Astrocyte (in vitro differentiated cells and primary cell): ENCODE measurements at places on chromosomes 1 and 21.

DNA sequence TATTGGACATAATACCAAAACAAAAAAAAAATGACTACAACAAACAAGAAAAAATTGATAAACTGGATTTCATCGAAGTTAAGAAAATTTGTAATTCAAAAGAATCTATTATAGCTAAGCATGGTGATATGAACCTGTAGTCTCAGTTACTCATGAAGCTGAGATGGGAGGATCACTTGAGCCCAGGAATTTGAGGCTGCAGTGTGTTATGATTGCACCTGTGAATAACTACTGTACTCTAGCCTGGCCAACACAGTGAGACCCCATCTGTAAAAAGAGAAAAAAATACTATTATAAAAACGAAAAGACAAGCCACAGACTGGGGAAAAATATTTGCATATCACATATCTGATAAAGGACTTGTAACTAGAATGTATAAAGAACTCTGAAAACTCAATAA is 24.5 kb upstream of the TRIM62 start:
- H3K4me3 ChIP-seq = no peak overlapping the region
- no peak overlapping the region for H3K27ac ChIP-seq
- no peaks in the 10 kb centered on the region for H3K27me3 ChIP-seq

- H3K36me3 ChIP-seq = no peaks in the 10 kb centered on the region
- no peak overlapping the region for H3K4me3 ChIP-seq
- DNase-seq = peak; percentile 99
- no peaks in the 10 kb centered on the region for H3K27me3 ChIP-seq
- H3K27ac ChIP-seq = peak overlapping the region; percentile 79
- H3K4me1 ChIP-seq = peaks cover 37% of the 10 kb centered on the region
Measured at GRCh38 chr1:100631015-100631551, 88.5 kb upstream of the VCAM1 start.

- no peak overlapping the region for H3K4me3 ChIP-seq
- H3K27ac ChIP-seq = no peak overlapping the region
- peaks cover 5% of the 10 kb centered on the region for H3K36me3 ChIP-seq
- DNase-seq = peak; percentile 34
- H3K4me1 ChIP-seq = no peaks in the 10 kb centered on the region
- peaks cover 8% of the 10 kb centered on the region for H3K27me3 ChIP-seq
Measured at GRCh38 chr1:230696722-230697437, 17.0 kb downstream of the AGT start.

GRCh38 chr1:229380536-229381160 is 37.8 kb upstream of the CCSAP start:
- no peak overlapping the region for H3K27ac ChIP-seq
- no peaks in the 10 kb centered on the region for H3K36me3 ChIP-seq
- H3K4me1 ChIP-seq = no peaks in the 10 kb centered on the region
- no peak for DNase-seq
- H3K4me3 ChIP-seq = no peak overlapping the region

DNA sequence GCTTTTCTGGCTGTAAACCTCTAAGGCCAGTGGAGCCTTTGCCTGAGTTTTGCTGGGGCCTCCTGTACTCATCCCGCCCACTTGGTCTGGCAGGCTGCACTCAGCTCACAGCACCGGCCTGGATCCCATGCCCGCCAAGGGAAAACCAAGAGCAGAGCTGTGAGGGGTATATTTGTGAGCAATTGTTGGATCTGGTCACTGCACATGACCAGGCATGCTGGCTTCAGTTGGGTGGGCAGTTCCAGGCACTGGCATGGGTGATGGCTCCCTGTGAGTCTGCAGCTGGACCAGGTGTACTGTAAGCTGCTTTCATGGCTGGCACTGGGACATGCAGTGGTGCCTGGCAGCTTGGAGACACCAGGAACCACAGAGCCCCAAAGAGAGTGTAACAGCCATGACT is 563.1 kb upstream of the RGS18 start:
- no peaks in the 10 kb centered on the region for H3K36me3 ChIP-seq
- no peaks in the 10 kb centered on the region for H3K4me1 ChIP-seq
- no peak for DNase-seq
- no peak overlapping the region for H3K4me3 ChIP-seq
- H3K27me3 ChIP-seq = no peaks in the 10 kb centered on the region

DNA sequence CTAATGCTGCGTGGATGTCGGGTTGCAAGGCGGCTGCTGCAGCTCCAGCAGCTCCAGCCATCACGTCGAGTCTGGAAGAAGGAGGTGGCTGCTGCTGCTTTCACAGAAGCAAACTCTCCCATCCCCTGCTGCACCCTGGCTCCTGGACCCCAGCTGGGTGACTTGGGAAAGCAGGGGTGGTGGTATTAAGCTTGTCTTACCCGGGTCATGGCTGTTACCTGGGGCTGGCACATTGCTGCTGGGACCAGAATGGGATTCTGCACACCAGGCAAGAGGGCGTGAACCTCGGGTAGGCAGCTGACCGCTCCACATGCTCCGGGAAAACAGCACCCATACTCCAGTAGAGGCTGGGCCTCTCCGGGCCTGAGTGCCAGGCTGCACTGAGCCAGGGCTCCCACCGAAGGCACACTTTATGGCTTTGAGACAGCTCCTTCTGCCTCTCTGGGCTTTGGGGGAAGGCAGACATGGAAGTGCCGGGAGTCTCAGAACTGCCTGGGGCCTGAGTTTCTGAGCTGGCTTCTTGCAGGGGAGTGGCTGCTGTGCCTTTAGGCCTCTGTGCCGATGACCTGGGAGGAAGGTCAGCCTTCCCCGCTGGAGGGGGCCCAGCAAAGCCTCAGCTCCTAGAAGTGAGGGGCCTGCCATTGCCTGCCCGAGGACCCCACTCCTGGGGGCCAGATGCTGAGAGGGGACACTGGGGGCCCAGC is 1.2 kb downstream of the SMIM1 start:
- H3K27me3 ChIP-seq = no peaks in the 10 kb centered on the region
- DNase-seq = no peak
- H3K36me3 ChIP-seq = no peaks in the 10 kb centered on the region
- peaks cover 18% of the 10 kb centered on the region for H3K4me1 ChIP-seq
- H3K27ac ChIP-seq = no peak overlapping the region

DNA sequence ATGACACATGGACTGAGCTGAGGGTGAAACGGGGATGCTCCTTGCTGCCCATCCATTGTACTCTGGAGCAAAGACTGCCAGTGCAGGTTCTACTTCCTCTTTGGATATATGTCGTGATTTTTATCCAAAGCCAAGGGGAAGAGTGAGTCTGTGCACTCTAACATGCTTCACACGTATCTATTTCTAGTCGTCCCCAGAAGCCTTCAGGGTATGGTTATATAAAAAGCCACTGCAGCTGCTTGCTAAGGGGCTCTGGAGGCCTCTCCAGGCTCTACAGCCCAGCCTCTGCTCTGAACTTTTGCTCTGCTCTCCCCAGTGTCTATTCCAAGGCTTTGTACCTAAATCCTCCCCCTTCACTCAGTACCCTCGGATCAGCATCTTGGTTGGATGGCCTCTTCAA is 20.1 kb downstream of the PAFAH2 start:
- no peaks in the 10 kb centered on the region for H3K27me3 ChIP-seq
- H3K4me3 ChIP-seq = no peak overlapping the region
- H3K4me1 ChIP-seq = no peaks in the 10 kb centered on the region
- no peak overlapping the region for H3K27ac ChIP-seq

DNA sequence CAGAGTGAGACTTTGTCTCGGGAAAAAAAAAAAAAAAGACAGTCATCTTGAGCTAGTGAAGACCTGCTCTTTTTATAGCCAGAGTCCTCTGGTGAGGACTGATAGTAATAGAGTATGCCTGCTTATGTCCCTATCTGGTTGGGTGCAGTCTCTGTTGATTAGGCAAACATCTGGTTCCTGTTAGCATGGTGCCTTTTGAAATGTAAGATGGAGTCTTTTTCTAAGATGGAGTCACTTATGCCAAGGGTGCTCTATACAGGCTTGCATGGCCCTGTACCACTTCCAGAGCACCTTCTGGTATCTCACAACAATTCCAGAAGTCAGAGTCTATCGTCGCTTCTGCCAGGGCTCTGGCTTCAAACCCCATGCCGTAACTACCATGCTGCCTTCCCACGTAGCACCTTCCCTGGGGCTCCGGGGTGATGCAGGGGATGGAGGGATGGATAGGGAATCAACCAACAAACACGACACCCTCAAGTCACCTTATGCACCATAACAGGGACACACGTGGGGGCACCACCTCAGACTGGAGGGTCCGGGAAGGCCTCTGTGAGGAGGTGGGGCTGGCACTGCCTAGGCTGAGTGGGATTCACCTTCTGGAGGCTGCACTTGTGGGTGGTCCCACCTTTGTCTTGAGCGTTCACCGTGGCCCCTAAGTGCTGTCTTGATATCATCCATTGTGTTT is 11.6 kb upstream of the PADI6 start:
- no peak overlapping the region for H3K4me3 ChIP-seq
- no peaks in the 10 kb centered on the region for H3K27me3 ChIP-seq
- no peak overlapping the region for H3K27ac ChIP-seq

- H3K27ac ChIP-seq = no peak overlapping the region
- H3K4me1 ChIP-seq = no peaks in the 10 kb centered on the region
- no peaks in the 10 kb centered on the region for H3K27me3 ChIP-seq
- peak; percentile 6 for DNase-seq
- H3K36me3 ChIP-seq = no peaks in the 10 kb centered on the region
Measured at GRCh38 chr1:92168657-92169056, 49.1 kb upstream of the C1orf146 start.

GRCh38 chr21:42550817-42551216 is 37.2 kb downstream of the SLC37A1 start:
- H3K36me3 ChIP-seq = no peaks in the 10 kb centered on the region
- no peaks in the 10 kb centered on the region for H3K27me3 ChIP-seq
- no peak overlapping the region for H3K4me3 ChIP-seq
- H3K27ac ChIP-seq = no peak overlapping the region

- H3K27me3 ChIP-seq = no peaks in the 10 kb centered on the region
- peak overlapping the region; percentile 81 for H3K27ac ChIP-seq
- H3K4me3 ChIP-seq = peak overlapping the region; percentile 61
- peaks cover 16% of the 10 kb centered on the region for H3K4me1 ChIP-seq
Measured at GRCh38 chr1:226702957-226703831, 35.9 kb downstream of the ITPKB start.

DNA sequence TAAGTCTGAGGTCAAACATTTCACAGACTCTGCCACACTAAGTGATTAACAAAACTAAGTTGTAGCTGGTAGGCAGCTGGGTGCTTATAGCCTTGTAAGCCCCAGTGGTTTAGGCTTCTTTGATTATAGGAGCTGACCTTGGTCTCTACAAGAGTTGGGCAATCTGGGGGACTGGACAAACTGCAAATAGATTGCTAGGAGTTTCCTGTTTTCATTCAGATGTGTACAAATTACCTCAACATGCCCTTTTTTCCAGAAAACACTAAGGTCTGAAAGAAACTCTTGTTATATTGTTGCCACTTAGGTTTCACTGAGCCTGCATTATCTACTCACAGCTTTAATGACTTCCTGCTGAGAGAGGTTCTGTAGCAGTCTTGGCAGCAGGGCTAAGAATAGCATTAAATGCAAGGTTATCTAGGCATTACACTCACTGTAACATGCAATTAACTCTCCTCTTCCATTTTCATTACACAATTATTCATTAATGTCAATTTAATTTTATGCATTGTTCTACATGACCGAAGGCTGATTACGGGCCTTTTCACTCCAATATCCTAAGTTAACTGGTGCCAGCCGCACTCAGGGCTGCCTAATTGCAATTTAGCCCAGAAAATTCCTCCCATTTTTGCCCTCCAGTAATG is 314.0 kb downstream of the LMO4 start:
- H3K4me1 ChIP-seq = peaks cover 17% of the 10 kb centered on the region
- no peak for DNase-seq
- no peak overlapping the region for H3K4me3 ChIP-seq
- H3K36me3 ChIP-seq = no peaks in the 10 kb centered on the region

DNA sequence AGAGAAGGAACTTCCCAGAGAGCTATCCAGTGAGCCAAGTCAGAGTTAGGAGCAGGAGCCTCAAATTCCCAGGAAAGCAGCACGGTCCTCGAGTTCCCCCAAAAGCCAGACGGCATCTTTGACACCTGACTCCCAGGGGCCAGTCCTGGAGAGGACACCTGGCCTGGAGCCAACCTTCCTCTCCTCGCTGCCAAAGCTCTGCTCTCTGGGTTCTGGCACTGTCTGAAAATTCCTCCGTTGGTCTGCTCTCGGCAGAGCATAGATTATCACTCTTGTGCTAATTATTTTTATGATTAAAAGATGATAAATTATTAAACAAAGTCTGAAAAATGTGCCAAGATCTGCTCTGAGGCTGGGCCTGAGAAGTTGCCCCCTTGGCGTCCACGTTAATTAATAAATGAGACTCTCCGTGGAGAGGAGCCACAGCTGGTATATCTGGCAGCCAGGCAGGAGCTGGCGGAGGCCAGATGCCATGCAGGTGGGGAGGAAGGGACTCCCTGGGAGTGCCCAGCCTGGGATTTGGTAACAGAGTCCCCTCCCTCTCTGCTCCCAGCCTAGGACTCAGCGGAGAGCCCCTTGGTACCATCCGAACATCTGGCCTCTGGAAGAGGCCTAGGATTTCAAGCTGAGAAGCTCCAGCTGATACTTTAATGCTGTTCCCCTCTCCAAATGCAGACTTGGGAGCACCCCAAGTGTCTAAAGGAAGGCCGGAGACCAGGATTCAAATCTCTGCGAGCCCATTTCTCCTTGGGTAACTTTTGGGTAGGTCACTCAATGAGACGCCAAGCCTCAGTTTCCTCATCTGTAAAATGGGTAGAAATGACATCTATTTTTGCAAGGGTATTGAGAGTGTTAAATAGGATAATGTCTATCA is 163.7 kb upstream of the POU3F1 start:
- peaks cover under 1% of the 10 kb centered on the region for H3K27me3 ChIP-seq
- no peaks in the 10 kb centered on the region for H3K4me1 ChIP-seq
- DNase-seq = no peak
- H3K4me3 ChIP-seq = no peak overlapping the region

GRCh38 chr1:95067062-95067461 is 5.7 kb downstream of the ALG14 start:
- no peaks in the 10 kb centered on the region for H3K36me3 ChIP-seq
- no peak overlapping the region for H3K4me3 ChIP-seq
- DNase-seq = no peak
- peaks cover 3% of the 10 kb centered on the region for H3K4me1 ChIP-seq
- no peaks in the 10 kb centered on the region for H3K27me3 ChIP-seq

GRCh38 chr1:21651214-21652042 is 17.7 kb downstream of the RAP1GAP start:
- H3K27ac ChIP-seq = no peak overlapping the region
- peaks cover 5% of the 10 kb centered on the region for H3K4me1 ChIP-seq
- peak overlapping the region; percentile 47 for H3K4me3 ChIP-seq

GRCh38 chr1:18666317-18666920 is 35.8 kb downstream of the PAX7 start:
- no peaks in the 10 kb centered on the region for H3K36me3 ChIP-seq
- DNase-seq = no peak
- H3K4me1 ChIP-seq = no peaks in the 10 kb centered on the region
- H3K27me3 ChIP-seq = peaks cover 3% of the 10 kb centered on the region
- no peak overlapping the region for H3K4me3 ChIP-seq
- no peak overlapping the region for H3K27ac ChIP-seq
